Right ventricle myocardium superior (tissue), 1 donor: ENCODE measurements at places on chromosomes 3 and 15. TPM values are rescaled to one million over a fixed set of nuclear protein-coding genes. Genes with fewer than 3 reads are reported as not detected.

GALNT15 gene
- 7.2 TPM for total RNA-seq

TMEM108 gene
- 1.5 TPM for total RNA-seq

GOLGA8T gene
- not detected for total RNA-seq

CFAP100 gene
- total RNA-seq, result not detected

GPR171 gene
- 0.24 TPM for total RNA-seq

TRIM42 gene
- not detected for total RNA-seq

SLC27A2 gene
- 0.24 TPM for total RNA-seq

NXPE3 gene
- total RNA-seq, result 45.5 TPM

FANCD2 gene
- total RNA-seq, result 2.0 TPM

KLHL40 gene
- 0.11 TPM for total RNA-seq

POC1A gene
- 1.5 TPM for total RNA-seq

RETNLB gene
- not detected for total RNA-seq

GOLGA8G gene
- total RNA-seq, result not detected

PLSCR5 gene
- total RNA-seq, result not detected

TGM4 gene
- not detected for total RNA-seq

NUDT16 gene
- total RNA-seq, result 25.0 TPM

FBXO40 gene
- total RNA-seq, result 207 TPM

- DNase-seq, result no peak
These were observed 2.0 kb upstream of the ST8SIA2 start for GRCh38 chr15:92391640-92392039.

DNA sequence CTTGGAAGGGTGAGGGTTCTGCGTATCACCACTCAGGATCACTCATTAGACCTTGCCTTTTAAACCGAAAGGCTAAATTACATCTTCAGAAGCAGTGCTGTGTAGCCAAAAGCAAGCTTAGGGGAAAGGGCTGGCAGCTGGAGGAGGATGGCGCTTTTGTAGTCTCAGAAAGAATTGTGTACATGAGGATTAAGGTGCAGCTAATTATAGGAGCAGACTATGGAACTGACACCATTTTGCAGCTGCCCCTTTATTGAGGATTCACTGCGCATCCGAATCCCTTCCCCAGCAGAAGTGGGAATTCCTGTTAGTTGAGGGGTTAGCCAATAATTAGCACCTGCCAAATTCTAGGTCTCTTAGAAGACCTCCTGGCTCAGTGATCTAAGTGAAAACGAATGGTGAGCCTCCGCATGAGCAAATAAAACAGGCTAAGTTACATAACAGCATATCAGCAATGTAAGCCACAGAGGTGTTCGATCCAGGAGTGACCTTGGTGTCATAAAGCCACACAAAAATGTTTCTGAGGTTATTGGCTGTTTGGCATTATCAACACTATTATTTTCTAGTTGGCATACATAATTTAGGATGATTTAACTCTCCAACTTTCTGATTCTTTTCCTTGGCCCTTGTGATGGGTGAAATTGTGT lies 42.6 kb upstream of the SEMA6D start:
- DNase-seq, result no peak

DNA sequence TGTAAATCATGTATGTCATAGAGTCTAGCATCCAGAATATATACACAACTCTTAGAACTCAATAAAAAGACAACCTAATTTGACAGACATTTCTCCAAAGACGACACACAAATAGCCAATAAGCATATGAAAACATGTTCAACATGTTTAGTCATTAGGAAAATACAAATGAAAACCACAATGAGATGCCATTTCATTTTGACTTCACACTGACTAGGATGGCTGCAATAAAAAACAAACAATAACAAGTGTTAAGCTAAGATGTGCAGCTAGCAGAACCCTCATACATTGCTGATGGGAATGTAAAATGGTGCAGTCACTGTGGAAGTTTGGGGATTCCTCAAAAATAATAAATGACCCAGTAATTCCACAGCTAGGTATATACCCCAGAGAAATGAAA lies 16.4 kb downstream of the SPG11 start:
- no peak for DNase-seq

DNA sequence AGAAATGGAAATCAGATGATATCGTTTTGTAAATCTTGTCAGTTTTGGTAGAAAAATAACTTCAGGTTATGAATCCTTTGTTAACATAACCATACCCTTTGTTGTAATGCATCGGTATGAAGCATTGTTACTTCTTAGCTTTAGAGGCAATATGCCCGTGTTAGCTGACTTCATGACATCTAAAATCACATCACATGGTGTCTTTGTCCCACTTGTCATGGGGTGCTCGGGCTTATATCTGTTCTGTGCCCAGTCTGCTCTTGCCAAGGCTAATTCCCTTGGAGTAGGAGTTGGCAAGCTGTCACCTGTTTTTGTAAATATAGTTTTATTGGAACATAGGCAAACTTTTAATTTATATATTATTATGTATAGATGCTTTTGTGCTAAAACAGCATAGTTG lies 39.6 kb downstream of the SLC25A26 start:
- DNase-seq, result no peak

GRCh38 chr3:155554777-155555451 lies 190.0 kb downstream of the PLCH1 start:
- no peak for DNase-seq

DNA sequence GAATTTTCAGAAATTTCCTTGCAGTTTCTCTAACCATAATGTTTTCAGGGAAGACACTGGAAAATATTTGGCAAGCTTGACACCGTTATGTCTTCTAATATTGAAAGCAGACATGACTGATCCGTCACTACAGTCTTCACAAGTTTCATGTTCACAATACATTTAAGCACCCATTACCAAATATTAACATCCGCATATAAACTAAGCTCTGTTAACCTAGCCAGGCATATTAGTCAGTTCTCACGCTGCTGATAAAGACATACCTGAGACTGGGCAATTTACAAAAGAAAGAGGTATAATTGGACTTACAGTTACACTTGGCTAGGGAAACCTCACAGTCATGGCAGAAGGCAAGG lies 162.7 kb upstream of the LYSMD4 start:
- no peak for DNase-seq

DNA sequence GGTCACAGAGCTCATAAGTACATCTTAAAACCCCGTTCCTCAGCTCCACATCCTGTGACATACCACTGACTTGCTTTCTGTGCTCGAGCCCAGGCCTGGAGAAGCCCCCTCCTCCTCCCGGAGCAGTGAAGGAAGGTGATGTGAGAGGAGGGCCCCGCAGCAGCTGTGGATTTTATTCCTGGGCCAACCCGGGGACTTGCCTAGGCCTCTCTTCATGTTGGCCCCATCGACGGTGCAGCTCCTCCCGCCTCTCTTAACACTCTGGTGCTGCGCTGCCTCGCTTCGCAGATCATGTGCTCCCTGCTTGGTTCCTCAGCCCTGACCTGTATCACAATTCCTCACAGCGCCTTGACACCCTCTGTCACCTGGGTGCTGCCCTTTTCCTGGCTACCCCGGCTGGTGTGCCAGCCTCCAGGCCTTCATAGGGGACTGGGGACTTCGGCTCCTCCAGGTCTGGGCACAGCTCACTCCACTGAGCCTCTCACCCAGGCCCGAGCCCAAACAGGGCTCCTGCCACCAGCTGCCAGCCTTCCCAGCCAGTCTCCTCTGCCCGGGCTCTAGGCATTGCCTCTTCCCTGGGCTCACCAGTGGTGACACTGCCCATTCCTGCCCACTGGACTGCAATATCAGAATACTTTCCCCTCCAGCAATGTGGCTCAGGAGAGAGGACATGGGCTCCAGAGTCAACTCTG lies 21.5 kb downstream of the MAGEF1 start:
- no peak for DNase-seq

GRCh38 chr3:144840866-144841265 lies 869.2 kb downstream of the DIPK2A start:
- no peak for DNase-seq

GRCh38 chr3:189982321-189982945 lies 138.3 kb downstream of the P3H2 start:
- no peak for DNase-seq

- no peak for DNase-seq
These were observed 16.7 kb upstream of the HRH1 start for GRCh38 chr3:11137627-11137959.

- no peak for DNase-seq
These were observed 899.1 kb downstream of the SI start for GRCh38 chr3:164179110-164179774.
